Natural killer cell (primary cell): ENCODE measurements at places on chromosomes 3 and 15. TPM values are rescaled to one million over a fixed set of nuclear protein-coding genes. Genes with fewer than 3 reads are reported as not detected.

- no peak for DNase-seq
- peaks cover 75% of the 10 kb centered on the region for H3K36me3 ChIP-seq
- H3K4me3 ChIP-seq = no peak overlapping the region
- no peaks in the 10 kb centered on the region for H3K27me3 ChIP-seq
- H3K27ac ChIP-seq = no peak overlapping the region
Observed at GRCh38 chr3:108051005-108051404, 39.8 kb downstream of the CD47 start.

- no peaks in the 10 kb centered on the region for H3K36me3 ChIP-seq
- no peak overlapping the region for H3K4me3 ChIP-seq
- no peaks in the 10 kb centered on the region for H3K27me3 ChIP-seq
- no peaks in the 10 kb centered on the region for H3K4me1 ChIP-seq
- DNase-seq = no peak
Observed at GRCh38 chr3:120858521-120858920, 49.5 kb upstream of the STXBP5L start.

DNA sequence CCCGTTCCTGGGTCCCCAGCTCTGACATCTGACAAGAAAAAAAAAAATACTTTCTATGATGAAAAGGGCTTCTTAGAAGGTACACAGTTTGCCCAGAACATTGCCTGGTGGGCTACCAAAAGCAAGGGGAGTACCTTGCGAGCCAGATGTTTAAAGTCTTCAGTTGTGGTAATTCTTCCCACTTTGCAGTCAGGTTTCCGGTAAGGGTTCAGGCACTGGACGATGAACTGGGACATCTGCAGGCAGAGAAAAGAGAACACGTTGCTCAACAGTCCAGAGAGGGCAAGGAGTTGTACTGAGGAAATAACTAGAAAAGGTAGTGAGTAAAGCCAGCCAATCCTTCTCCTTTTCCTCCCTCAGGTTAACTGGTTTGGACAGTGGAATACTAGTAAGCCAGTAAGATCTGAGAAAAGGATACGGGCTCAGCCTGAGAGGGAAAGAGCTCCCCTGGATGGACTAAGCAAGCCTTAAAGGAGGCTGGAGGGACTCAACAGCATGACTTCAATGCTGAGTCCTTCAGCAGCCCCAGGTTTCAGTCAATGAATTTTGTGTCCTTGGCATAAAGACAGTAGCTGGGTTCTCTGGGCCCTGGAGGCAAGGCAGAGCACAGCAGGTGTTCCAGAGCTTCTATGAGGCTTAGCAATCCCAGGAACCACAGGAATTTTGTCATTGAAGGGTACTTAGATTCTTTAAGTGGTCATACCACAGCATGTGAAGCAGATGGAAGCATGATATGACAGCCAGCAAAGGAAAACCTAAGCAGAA lies 38.2 kb downstream of the NBEAL2 start:
- H3K27ac ChIP-seq = peak overlapping the region; percentile 60
- no peaks in the 10 kb centered on the region for H3K27me3 ChIP-seq
- H3K36me3 ChIP-seq = peaks cover 24% of the 10 kb centered on the region

DNA sequence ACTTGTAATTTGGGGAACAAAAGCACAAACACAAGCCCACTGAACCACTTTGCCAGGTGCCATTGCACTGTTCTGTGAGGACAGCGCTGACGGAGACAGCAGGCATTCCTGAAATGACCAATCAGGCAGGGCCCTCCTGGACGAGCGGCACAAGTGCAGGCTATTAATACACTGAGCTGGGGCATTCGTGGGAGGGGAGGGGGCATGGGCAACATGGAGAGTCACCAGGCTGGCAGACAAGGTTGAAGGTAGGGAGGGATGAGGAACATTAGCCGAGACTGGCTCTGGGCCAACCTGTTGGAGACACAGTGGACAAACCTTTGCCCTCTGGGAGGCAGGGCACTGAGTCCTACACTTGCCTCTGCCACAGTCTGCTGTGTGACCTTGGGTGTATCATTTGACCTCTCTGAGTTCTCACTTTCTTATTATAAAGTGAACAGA lies 45.6 kb downstream of the NOX5 start:
- H3K4me1 ChIP-seq = peaks cover 6% of the 10 kb centered on the region
- H3K27me3 ChIP-seq = no peaks in the 10 kb centered on the region
- no peak overlapping the region for H3K4me3 ChIP-seq
- no peaks in the 10 kb centered on the region for H3K36me3 ChIP-seq
- no peak for DNase-seq
- H3K27ac ChIP-seq = no peak overlapping the region

DNA sequence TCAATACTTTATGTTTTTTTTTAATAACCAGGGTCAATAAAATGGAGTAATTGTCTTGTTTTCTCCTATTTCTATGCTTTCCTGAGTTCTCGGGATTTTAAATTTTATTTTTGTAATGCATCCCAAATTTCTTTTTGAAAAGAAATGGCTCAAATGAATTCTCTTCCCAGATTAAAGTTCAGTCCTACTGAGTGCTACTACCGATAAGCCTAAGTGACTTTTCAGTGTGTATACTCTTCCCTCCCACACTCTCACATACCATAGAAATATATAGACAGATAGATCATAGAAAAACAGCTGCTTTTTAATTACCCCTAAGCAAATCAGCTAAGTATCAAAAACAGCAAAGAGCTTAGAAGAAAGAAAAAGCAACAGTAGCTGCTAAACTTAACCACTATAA lies 1.5 kb downstream of the SERPINI1 start:
- no peak overlapping the region for H3K4me3 ChIP-seq
- H3K27me3 ChIP-seq = no peaks in the 10 kb centered on the region
- H3K36me3 ChIP-seq = no peaks in the 10 kb centered on the region
- H3K4me1 ChIP-seq = peaks cover 6% of the 10 kb centered on the region
- DNase-seq = no peak

DNA sequence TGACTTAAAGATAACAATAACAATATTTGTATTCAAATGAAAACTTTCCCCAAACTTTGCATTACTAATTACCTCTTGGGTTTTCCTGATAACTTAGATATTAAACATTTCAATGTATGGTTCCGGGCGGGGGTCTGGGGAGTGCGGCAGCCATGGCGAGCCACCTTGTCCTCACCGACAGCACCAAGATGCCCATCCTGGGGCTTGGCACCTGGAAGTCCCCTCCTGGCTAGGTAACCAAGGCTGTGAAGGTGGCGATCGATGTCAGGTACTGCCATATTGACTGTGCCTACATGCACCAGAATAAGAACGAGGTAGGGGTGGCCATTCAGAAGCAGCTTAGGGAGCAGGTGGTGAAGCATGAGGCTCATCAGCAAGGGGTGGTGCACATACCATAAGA lies 478.7 kb downstream of the CNTN3 start:
- no peaks in the 10 kb centered on the region for H3K36me3 ChIP-seq
- no peaks in the 10 kb centered on the region for H3K4me1 ChIP-seq
- no peak overlapping the region for H3K27ac ChIP-seq
- H3K4me3 ChIP-seq = no peak overlapping the region

DNA sequence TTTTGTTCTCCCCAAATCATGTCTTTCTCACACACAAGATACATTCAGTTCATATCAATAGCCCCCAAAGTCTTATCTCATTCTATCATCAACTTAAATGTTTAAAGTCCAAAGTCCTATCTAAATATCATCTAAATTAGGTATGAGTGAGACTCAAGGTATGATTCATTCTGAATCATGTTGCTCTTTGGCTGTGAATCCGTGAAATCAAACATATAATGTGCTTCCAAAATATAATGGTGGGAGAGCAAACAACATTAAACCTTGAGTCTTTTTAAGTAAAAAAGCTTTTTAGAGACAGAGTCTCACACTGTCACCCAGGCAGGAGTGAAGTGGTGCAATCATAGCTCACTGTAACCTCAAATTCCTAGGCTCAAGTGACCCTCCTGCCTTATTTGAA lies 139.1 kb downstream of the SAMMSON start:
- H3K27me3 ChIP-seq = no peaks in the 10 kb centered on the region
- H3K4me1 ChIP-seq = no peaks in the 10 kb centered on the region
- no peaks in the 10 kb centered on the region for H3K36me3 ChIP-seq
- no peak overlapping the region for H3K27ac ChIP-seq
- H3K4me3 ChIP-seq = no peak overlapping the region

GRCh38 chr15:78063970-78064385 lies 13.5 kb downstream of the TBC1D2B start:
- peaks cover 53% of the 10 kb centered on the region for H3K4me1 ChIP-seq
- no peaks in the 10 kb centered on the region for H3K27me3 ChIP-seq
- no peak overlapping the region for H3K27ac ChIP-seq
- DNase-seq = no peak

GRCh38 chr3:123783050-123783689 lies 101.0 kb downstream of the MYLK start:
- DNase-seq = no peak
- H3K27me3 ChIP-seq = no peaks in the 10 kb centered on the region
- H3K4me1 ChIP-seq = no peaks in the 10 kb centered on the region
- no peaks in the 10 kb centered on the region for H3K36me3 ChIP-seq
- no peak overlapping the region for H3K4me3 ChIP-seq

- H3K4me1 ChIP-seq = no peaks in the 10 kb centered on the region
- DNase-seq = no peak
- no peak overlapping the region for H3K27ac ChIP-seq
- H3K36me3 ChIP-seq = no peaks in the 10 kb centered on the region
Observed at GRCh38 chr15:66581972-66582537, 16.3 kb upstream of the LCTL start.

GRCh38 chr3:117743993-117744392 lies 1034.4 kb downstream of the TUSC7 start:
- no peaks in the 10 kb centered on the region for H3K4me1 ChIP-seq
- H3K36me3 ChIP-seq = no peaks in the 10 kb centered on the region
- H3K27me3 ChIP-seq = no peaks in the 10 kb centered on the region

DNA sequence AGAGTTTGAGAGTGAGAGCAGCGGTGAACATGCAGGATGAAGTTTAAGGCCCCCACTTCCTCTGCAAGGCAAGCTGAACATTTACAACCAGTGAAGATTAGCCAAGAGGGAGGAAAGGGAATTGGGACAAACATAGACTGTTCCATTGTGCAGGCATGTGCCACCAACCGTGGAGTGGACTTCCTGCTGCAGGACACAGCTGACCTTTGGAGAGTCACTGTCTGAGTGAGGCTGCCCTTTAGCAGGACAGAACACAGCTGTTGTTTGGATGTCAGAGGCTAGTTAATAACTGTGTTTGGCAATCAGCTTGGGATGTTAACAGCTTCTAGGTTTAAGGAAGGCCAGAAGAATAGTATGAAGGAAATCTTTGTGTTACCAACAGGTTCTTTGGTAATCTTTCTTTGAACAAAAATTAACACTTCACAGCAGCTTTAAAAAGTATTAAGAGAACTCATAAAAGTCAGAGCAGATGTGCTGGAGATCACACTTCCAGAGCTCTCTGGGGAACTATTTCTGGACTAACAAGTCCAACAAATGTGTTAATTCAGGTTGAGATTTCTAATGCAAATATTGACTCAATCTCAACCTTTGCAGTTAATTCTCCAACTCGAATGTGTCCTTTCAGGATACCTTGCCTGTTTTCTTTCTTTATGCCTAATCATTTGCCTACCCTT lies 31.4 kb downstream of the CTDSPL start:
- no peak overlapping the region for H3K4me3 ChIP-seq
- no peak overlapping the region for H3K27ac ChIP-seq

GRCh38 chr3:183033746-183034145 lies 53.4 kb upstream of the DCUN1D1 start:
- H3K4me1 ChIP-seq = no peaks in the 10 kb centered on the region
- H3K36me3 ChIP-seq = peaks cover 45% of the 10 kb centered on the region
- H3K27me3 ChIP-seq = no peaks in the 10 kb centered on the region
- DNase-seq = no peak
- no peak overlapping the region for H3K4me3 ChIP-seq
- no peak overlapping the region for H3K27ac ChIP-seq

DNA sequence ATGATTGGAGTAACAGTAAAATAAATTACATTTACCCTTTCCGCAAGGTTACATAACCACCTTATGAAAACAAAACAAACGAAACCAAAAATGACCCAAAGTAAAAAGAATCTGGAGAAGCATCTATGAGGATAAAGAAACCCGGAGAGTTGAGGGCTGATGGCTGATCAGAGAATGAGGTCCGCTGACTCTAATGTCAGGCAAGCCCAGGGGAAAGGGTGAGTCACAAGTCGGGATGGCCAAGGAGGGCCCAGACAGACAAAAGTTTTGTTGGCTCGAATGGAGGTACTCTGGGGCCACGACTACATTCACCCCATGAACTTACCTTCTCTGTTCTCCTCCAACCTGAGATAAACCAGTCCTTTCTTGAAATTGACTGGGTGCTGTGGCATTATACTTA lies 95.7 kb downstream of the RORA start:
- no peak overlapping the region for H3K27ac ChIP-seq
- DNase-seq = no peak
- no peak overlapping the region for H3K4me3 ChIP-seq
- H3K27me3 ChIP-seq = no peaks in the 10 kb centered on the region

GRCh38 chr3:97037294-97037943 lies 223.0 kb downstream of the EPHA6 start:
- no peak overlapping the region for H3K4me3 ChIP-seq
- no peak overlapping the region for H3K27ac ChIP-seq
- H3K27me3 ChIP-seq = no peaks in the 10 kb centered on the region
- no peaks in the 10 kb centered on the region for H3K4me1 ChIP-seq
- no peaks in the 10 kb centered on the region for H3K36me3 ChIP-seq

DNA sequence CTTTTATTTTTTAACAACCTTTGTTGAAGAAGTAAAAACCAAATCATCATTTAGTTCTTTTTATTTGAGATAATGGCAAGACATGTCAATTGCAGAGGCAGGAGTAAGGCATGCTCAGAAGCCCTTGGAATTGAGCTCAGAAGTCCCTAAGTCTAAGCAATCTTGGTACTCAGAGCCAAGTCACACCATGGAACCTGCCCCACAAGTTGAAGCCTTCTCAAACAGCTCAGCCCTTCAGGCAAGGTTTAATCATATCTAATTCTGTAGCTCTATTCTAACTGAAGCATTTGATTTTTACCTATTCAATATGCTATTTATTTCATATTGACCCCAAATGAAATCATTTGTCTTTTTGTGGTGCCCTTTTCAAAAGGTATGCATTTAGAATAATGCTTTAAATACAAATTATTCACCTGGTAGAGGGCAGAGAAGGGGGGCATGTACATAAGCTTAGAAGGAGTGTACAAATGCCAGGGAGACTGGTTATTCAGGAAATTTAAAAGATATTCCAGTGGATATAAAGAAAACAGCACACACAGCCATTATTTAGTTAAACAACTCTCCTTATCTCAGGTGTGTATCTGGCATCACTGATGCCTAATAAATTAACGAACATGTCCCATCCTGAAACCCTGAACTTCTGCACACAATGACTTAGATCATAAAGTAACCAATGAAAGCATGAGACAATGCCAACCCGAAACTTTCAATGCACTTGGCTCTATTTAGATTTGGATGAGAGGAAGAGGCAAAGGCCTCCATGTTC lies 26.2 kb upstream of the TOP2B start:
- H3K4me1 ChIP-seq = no peaks in the 10 kb centered on the region
- no peak overlapping the region for H3K27ac ChIP-seq
- no peaks in the 10 kb centered on the region for H3K27me3 ChIP-seq
- H3K36me3 ChIP-seq = no peaks in the 10 kb centered on the region
- DNase-seq = no peak

The SLC28A2 gene
- total RNA-seq = not detected

The RAP2B gene
- 34.8 TPM for total RNA-seq

The P3H2 gene
- total RNA-seq = 0.43 TPM
